Activated CD4-positive, alpha-beta T cell treated with anti-CD3 and anti-CD28 coated beads, Interleukin-2, amount 10 ng/mL, durations not matched to agents 7 days and 5 days (primary cell): ENCODE measurements at places on chromosomes 5 and 9.

GRCh38 chr5:86806206-86806605 lies 188.5 kb downstream of the COX7C start:
- DNase-seq: no peak

DNA sequence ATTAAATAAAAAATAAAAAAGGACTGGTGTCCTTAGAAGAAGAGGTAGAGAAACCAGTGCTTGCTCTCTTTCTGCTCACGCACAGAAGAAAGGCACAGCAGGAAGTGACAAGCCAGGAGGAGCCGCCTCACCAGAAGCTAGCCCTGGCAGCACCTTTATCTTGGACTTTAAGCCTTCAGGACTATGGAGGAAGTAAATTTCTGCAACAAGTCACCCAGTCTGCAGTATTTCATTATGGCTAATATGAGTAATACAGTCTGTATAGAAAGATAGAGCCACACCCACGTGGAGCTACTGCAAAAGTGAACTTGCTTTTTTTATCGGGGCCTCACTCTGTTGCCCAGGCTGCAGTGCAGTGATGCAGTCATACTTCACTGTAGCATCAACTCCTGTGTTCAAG lies 68.4 kb downstream of the PDZD2 start:
- no peak for DNase-seq

DNA sequence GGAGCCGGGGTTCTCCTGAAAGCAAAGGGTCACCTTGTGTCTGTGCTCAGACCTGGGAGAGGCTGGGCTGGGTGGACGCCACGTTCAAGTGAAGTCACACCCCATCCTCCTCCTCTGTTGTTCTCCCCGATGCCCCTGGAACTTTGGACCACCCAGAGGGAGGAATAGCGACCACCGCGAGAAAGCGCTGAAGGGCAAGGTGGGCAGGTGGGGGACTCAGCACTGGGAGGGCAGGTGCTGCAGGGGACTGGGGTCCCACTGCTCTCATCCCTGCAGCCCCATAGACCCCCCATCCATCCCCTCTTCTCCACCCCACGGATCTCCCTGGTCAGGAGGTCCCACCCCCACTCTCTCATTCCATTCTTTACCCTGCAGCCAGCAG lies 48.8 kb upstream of the COL5A1 start:
- DNase-seq: no peak

- no peak for DNase-seq
Measured at GRCh38 chr9:70136632-70137031, 93.0 kb downstream of the MAMDC2 start.

- no peak for DNase-seq
Measured at GRCh38 chr5:172844577-172844838, 10.5 kb downstream of the ERGIC1 start.

- DNase-seq: no peak
Measured at GRCh38 chr5:66967102-66967501, 229.5 kb downstream of the CD180 start.

DNA sequence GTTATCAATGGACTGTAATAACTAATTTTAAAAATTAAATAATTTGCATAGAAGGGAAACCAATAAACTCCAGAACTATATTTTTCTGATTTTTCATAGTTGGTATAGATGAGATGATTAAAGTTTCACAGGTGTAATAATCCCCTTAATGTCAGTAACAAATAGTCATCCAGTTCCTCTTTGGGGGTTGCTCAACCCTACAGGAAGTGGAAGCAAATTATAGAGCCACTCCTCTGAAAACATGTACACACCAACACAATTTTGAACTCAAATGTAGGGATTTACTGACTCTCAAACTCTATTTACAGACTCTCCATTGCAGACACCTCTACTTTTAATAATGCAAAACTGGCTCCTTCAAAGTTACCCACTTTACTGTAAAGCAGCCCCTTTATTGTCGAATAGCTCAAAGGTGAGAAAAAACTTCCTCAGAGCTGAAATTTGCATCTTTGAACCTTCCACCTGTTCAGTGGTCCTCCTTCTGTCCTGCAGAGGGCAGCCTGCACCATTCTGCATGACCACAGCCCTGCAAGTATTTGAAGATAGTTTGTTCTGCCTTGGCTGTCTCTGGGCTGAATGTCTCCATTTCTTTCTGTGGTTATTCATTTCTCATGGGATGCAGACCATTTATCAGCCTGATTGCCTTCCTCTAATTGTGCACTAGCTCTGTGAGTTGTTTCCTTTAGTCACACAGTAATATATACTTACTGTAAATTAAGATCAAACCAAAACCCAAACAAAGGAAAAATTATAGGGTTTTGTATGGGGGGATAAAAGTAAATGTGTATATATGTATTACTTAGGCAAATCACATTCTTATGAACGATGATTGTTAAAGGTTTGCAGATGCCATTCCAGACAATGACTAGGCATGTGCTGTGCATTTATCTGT lies 383.2 kb upstream of the SGCD start:
- peak; percentile 35 for DNase-seq

GRCh38 chr9:69900406-69900805 lies 79.8 kb downstream of the CFAP95 start:
- DNase-seq: no peak

GRCh38 chr9:134554373-134555093 lies 87.1 kb upstream of the COL5A1 start:
- DNase-seq: no peak

- DNase-seq: no peak
Measured at GRCh38 chr5:93382188-93382825, 198.7 kb downstream of the NR2F1-AS1 start.

- no peak for DNase-seq
Measured at GRCh38 chr5:128093368-128093767, 9.8 kb downstream of the SLC12A2 start.

DNA sequence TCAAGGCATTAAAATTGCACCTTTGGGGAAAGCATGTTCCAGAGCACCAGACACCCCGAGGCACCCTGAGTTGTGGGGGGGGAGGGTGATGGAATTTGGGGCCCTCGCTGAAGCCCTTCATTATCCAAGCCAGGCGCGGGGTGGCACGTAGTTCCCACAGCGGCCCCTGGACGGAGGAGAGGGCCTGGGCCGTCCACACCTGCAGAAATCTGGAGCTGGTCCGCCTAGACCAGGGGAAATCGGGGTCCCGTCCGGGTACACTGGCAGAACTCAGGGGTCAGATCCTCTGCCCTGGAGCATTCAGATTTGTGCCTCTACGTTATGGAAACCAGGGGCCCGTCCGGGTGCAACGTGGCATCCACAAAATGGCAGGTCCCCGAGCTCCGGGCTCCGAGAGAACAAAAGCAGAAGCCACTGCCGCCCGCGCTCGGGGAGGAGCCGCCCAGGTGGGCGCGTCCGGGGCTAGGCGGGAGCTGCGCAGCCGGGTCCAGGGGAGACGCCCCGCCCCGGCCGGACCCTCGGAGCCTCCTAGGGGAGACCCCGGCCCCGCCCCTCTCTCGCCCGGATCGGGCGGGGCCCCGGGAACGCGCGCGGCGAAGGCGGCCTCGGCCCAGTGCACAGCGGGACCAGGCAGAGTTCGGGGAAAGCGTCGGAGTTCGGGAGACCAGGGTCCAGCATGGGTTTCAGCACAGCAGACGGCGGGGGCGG lies at the start of gene PLEKHG4B:
PLEKHG4B (plus strand) TSS at position 613 of the 708 bp plus-strand sequence; CDS start at position 677, 64 bp downstream.
- DNase-seq: no peak

GRCh38 chr5:151196556-151197290 lies 27.2 kb downstream of the CCDC69 start:
- no peak for DNase-seq

DNA sequence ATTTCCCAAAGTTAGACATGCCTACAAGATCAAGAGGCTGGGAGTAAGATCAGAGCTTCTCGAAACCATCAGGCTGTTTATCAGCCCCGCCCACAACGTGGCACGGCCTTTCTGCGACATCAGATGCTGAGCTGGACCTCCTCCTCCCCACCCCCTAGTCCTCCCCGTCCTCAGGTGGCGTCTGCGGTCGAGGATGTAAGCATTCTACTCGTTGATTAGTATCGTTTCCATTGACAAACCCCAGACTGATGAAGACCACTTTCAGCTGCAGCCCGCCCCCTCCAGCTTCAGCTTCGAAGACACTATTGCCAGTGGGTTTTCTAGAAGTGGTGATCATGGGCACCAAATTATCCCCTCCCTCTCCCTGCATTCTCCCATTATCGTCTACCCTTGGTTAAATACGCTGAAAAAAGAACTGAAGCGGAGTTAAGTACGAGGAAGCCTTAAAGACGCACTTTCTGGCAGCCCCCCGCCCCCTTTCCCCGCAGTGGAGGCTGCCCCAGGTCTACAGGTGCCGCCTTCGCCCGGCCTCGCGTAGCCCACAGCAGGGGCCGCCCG lies 1.1 kb downstream of the PPIC start:
- no peak for DNase-seq

GRCh38 chr5:55226027-55226933 lies 835 bp downstream of the MCIDAS start:
- DNase-seq: peak; percentile 42

DNA sequence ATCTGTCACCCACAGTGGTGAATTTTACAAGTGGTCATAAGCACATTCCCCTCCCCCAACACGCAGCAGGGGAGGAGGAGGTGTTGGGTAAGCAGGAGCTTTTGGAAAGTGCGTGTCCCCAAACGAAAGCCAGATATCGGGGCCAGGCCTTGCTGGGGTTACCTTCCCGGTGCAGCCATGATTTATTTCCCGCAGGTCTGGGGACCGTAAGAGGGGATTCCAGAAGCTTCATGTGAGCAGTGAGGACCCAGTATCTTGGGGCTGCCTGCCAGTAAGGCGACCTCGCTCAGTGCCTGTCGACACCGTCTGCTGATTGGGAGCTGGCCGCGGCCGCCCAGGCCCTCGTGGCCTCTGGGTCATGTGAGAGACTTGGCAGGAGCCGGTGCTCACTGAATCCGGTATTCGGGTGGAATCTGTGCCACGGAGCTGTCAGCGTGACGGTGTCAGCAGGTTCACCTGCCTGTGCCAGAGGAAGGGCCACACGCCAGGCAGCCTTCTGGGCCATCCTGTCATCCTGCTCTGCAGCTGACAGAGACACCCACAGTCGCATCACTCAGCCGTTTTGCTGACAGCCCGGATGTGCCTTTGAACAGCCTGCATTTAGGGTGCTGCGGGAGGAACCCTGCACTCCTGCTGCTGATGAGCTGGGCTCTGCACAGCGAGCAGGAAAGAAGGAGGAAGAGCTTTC lies 37.3 kb downstream of the SEC61B start:
- peak; percentile 72 for DNase-seq

- no peak for DNase-seq
Measured at GRCh38 chr5:154351141-154351540, 94.7 kb upstream of the SAP30L start.

- DNase-seq: no peak
Measured at GRCh38 chr9:104264431-104264830, 170.3 kb downstream of the SMC2 start.

DNA sequence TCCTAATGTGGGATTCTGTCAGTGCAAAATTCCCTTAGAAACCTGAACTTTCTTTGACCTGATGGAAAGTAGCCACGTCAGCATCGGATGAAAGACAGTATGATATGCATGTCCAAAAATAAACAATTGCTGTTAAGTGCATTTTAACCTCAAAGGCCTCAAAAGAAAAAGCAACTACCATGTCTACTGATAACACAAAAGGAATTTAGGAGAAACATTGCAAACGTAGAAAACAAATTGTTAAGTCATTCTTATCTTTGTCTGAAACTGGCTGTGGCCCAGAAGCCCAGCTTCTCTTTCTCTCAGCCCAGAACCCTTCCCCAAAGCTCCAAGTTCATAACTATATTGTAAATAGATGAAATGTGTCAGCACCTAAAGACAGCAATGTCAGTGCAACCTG lies 11.1 kb upstream of the LHFPL2 start:
- no peak for DNase-seq

GRCh38 chr5:112546946-112547592 lies 128.0 kb upstream of the EPB41L4A start:
- DNase-seq: no peak

DNA sequence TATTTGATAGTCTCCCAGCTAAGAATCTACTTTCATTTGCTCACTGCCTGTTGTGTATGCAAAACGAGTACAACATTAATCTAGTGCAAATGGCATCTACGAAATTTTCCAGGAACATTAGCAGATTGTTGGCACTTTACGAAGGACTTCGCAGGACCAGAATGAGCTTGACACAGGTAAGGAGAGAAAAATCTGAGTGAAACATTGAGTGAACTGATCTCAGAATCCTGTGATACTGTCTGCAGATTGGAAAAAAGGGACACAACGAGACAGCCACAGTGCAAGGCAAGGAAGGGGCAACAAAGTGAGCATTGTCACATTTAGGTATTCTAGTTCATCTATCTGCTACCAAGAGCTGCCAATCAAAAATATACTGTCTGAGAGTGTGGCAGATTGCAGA lies 350.5 kb downstream of the ZNF608 start:
- no peak for DNase-seq

DNA sequence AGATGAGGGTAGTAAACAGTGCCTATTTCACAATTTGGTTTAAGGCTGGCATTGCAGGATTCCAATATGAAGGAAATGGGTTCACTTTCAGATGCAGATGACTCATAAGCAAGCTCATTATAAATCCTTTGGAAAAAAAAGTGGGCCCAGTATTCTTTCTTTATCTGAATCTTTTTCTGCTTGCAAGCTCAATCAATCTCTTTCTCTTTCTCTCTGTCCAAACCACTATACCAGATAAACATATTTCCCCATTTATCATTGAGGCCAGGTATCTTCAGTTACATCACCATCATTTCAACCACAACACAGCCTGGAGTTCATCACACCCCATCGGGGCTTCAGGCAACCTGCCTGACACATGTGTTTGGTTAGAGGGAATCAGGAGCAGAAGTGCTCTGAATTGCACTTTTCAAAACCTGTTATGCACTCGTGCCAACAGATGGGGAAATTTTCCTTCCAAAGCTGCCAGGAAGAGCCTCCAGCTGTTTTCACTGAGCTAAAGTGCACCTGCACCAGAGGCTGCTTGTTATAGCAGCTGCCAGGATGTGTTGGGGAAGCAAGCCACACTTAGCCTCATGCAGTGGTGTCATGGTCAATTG lies 30.0 kb upstream of the MAMDC2 start:
- no peak for DNase-seq

GRCh38 chr5:65928322-65928752 lies 2.0 kb downstream of the ERBIN start:
- no peak for DNase-seq

DNA sequence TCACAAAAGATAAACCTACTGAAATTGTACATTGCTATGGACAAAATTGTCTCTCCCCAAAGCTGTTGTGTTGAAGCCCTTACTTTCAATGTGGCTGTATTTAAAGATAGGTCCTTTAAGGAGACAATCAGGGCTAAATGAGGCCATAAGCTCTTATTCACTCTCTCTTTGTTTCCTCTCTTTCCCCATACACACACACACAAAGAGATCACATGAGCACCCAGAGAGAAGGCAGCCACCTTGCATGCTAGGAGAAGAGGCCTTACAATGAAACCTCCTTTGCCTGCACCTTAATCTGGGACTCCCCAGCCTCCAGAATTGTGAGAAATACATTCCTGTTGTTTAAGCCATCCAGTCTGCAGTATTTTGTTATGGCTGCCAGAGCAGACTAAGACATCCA lies 1295.6 kb upstream of the CDH6 start:
- no peak for DNase-seq
